ENCODE measurements at places on chromosomes 5 and 9. TPM values are rescaled to one million over a fixed set of nuclear protein-coding genes. Genes with fewer than 3 reads are reported as not detected.
A peak's percentile ranks its signal among the peaks of the same experiment; 100 is the strongest.

GRCh38 chr9:112174222-112174964 is 704 bp downstream of the SUSD1 start:
- H3K27ac ChIP-seq, result peak overlapping the region; percentile 72
- H3K36me3 ChIP-seq, result no peaks in the 10 kb centered on the region
- peak; percentile 84 for DNase-seq
- peaks cover 20% of the 10 kb centered on the region for H3K4me1 ChIP-seq

GRCh38 chr9:130201399-130201873 is 29.2 kb downstream of the NCS1 start:
- no peaks in the 10 kb centered on the region for H3K36me3 ChIP-seq
- no peaks in the 10 kb centered on the region for H3K4me1 ChIP-seq
- H3K27ac ChIP-seq, result no peak overlapping the region
- no peak overlapping the region for H3K4me3 ChIP-seq
- DNase-seq, result no peak

GRCh38 chr9:137430723-137431415 is 7.7 kb downstream of the NOXA1 start:
- H3K4me1 ChIP-seq, result peaks cover 4% of the 10 kb centered on the region
- H3K27ac ChIP-seq, result no peak overlapping the region
- no peak for DNase-seq
- H3K36me3 ChIP-seq, result no peaks in the 10 kb centered on the region
- no peak overlapping the region for H3K4me3 ChIP-seq
- H3K27me3 ChIP-seq, result no peaks in the 10 kb centered on the region

GRCh38 chr5:180669661-180670060 is 20.3 kb upstream of the FLT4 start:
- no peak overlapping the region for H3K4me3 ChIP-seq
- H3K27ac ChIP-seq, result no peak overlapping the region
- H3K36me3 ChIP-seq, result no peaks in the 10 kb centered on the region
- H3K4me1 ChIP-seq, result no peaks in the 10 kb centered on the region
- DNase-seq, result no peak

DNA sequence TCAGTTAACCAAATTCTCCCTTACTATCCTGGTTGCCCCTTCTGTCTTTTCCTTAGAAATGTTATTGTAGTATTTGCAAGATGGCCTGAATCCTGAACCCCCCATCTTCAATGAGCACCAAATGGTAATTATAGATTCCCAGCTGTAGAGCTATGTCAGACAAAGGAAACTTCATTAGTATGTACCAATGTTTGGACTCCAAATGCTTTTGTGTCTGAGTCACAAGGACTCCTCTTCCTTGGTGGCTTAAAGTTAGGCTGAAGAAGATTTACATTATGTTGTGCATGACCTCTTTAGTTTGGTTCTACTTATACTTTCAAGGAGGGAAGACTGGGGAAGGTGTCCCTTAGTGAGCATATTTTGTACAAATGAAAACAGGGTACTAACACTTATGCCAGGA is 105.9 kb upstream of the CDKN2B start:
- DNase-seq, result no peak
- H3K27me3 ChIP-seq, result no peaks in the 10 kb centered on the region
- no peaks in the 10 kb centered on the region for H3K36me3 ChIP-seq
- peak overlapping the region; percentile 3 for H3K4me3 ChIP-seq
- H3K27ac ChIP-seq, result peak overlapping the region; percentile 11
- no peaks in the 10 kb centered on the region for H3K4me1 ChIP-seq

DNA sequence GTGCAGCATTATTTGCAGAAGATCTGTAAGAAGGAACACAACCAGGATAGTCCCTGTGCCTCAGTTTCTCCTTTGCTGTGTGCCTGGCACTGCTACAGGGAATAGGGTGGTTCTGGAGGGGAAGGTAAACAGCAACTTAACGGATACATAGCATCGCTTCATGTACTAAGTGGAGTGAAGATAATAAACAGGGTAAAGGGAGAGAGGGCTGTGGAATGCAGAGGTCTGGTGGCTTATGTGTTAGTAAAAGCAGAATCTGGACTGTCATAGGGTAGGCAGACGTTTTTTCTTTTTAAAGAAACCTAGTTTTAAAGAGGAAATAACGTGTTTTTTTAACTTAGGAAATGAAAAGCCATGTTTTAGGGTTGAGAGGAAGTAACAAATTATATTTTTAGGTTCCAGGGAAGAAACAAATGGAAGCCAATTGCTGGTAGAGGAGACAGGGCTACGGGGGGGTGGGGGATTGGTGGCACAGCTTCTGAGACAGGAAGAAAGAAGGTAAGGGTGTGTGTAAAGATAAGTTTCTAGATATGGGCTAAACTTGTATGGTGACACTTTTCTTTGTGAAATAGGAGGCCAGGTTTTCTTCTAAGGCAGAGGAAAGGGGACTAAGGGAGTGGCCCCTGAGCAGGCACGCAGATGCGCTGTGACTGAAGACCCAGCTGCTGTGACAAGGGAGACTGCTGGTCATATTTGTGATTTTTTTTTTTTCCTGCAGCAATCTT is 1.3 kb downstream of the GNG10 start:
- H3K4me3 ChIP-seq, result peak overlapping the region; percentile 66
- H3K27me3 ChIP-seq, result no peaks in the 10 kb centered on the region

DNA sequence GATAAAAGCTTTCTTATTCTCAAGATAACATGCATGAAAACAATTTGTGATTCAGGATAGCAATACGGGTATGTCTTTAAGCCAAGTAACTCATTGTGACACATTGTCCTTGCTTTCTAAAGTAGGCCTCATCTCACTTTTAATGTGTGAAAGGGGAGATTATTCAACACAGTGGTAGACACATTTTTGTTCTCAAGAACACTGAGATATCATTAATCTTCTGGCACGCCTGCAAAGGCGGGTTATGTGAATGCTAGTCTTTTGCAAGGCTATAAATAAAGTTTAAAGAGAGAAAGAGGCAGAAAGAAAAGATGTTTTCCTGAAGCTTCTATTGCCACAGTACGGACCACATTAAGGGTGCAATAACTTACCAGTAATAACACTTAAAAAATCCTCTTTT is 181.8 kb upstream of the MEF2C start:
- no peak overlapping the region for H3K4me3 ChIP-seq
- H3K27ac ChIP-seq, result no peak overlapping the region
- DNase-seq, result no peak
- no peaks in the 10 kb centered on the region for H3K4me1 ChIP-seq

GRCh38 chr5:137845472-137845871 is 22.2 kb upstream of the MYOT start:
- no peaks in the 10 kb centered on the region for H3K36me3 ChIP-seq
- no peak overlapping the region for H3K4me3 ChIP-seq
- no peaks in the 10 kb centered on the region for H3K4me1 ChIP-seq
- no peak for DNase-seq
- no peak overlapping the region for H3K27ac ChIP-seq
- H3K27me3 ChIP-seq, result no peaks in the 10 kb centered on the region

GRCh38 chr9:13513716-13514444 is 234.4 kb upstream of the MPDZ start:
- no peaks in the 10 kb centered on the region for H3K27me3 ChIP-seq
- no peak for DNase-seq
- H3K4me3 ChIP-seq, result no peak overlapping the region
- no peaks in the 10 kb centered on the region for H3K4me1 ChIP-seq
- H3K27ac ChIP-seq, result no peak overlapping the region

DNA sequence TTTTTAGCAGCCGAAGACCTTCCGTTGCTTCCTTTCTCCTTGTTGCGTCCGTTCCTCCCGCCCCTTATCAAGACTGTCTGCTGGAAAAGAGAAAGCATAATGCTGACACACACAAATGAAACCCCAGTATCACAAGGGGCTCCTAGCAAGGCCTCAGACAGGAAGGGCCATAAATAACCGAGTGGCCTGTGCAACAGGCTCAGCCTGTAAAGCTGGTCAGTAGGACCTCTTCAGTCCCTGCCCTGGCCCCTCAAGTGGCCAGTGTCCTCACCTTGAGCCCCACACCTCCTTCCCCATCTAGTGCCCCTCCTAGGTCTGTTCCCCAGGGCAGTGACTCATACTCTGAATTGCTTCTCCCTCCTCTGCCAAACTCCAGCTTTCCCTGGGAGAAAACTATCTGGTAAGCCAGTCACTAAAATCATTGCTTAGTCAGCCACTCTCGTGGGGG is 174.6 kb upstream of the IL12B start:
- no peaks in the 10 kb centered on the region for H3K4me1 ChIP-seq
- no peaks in the 10 kb centered on the region for H3K36me3 ChIP-seq
- H3K27ac ChIP-seq, result no peak overlapping the region
- H3K27me3 ChIP-seq, result no peaks in the 10 kb centered on the region
- peak; percentile 24 for DNase-seq
- H3K4me3 ChIP-seq, result no peak overlapping the region

DNA sequence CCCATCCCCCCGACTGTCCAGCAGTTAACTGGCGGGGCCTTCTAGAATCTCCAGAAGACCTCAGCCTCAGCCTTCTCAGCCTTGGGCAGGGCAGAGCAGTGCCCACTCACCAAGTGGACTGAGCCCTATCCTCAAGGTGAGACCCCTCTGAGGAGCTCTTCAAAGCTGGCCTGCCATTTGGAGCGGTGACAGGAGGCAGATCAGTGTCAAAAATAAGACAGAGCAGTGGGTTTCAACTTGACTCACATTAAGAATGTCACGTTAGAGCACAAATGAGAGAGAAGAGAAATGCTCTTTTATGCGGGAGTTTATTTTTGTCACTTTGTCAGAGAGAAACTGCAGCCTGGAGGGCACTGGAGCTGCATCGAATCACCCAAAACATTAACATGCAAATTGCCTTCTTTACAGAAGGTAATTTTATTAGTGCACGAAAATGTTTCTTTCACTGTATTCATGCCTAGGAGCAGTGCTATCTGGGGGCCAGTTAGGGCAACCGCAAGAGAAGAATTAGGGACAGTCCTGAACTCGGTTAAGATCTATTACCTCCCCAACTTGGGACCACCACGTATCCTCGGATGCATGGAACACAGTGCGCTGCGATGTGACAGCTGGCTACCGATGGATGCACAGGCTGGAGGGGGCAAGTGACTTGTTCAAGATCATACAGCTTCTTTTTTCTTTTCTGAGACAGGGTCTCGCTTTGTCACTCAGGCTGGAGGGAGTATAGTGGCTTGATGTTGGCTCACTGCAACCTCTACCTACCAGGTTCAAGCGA is 188.5 kb downstream of the DAB2IP start:
- H3K27me3 ChIP-seq, result no peaks in the 10 kb centered on the region
- no peaks in the 10 kb centered on the region for H3K4me1 ChIP-seq
- H3K27ac ChIP-seq, result no peak overlapping the region
- H3K36me3 ChIP-seq, result no peaks in the 10 kb centered on the region
- DNase-seq, result no peak

DNA sequence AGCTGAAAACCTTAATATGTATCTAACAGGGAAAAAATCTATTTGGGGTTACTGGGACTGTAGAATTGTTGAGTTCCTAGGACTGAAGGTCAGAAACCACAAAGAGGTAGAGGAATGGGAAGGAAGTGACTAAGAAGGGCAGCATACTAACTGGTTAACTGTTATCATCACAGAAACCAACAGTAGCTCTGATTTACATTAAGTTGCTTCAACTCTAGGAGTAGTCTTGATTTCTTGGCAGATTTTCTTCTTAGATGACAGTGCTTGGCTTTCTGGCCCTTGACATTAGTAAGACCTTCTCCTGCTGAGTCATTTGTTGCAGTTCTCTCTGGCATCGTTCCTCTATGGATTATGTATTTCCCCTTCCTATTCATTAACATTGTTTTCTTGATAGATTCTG is 116.1 kb upstream of the RASA1 start:
- no peaks in the 10 kb centered on the region for H3K27me3 ChIP-seq
- H3K4me3 ChIP-seq, result no peak overlapping the region
- H3K4me1 ChIP-seq, result no peaks in the 10 kb centered on the region
- H3K27ac ChIP-seq, result no peak overlapping the region
- no peaks in the 10 kb centered on the region for H3K36me3 ChIP-seq

GRCh38 chr5:60872892-60873291 is 28.8 kb upstream of the ELOVL7 start:
- H3K36me3 ChIP-seq, result no peaks in the 10 kb centered on the region
- H3K27me3 ChIP-seq, result no peaks in the 10 kb centered on the region
- DNase-seq, result no peak
- no peak overlapping the region for H3K27ac ChIP-seq

DNA sequence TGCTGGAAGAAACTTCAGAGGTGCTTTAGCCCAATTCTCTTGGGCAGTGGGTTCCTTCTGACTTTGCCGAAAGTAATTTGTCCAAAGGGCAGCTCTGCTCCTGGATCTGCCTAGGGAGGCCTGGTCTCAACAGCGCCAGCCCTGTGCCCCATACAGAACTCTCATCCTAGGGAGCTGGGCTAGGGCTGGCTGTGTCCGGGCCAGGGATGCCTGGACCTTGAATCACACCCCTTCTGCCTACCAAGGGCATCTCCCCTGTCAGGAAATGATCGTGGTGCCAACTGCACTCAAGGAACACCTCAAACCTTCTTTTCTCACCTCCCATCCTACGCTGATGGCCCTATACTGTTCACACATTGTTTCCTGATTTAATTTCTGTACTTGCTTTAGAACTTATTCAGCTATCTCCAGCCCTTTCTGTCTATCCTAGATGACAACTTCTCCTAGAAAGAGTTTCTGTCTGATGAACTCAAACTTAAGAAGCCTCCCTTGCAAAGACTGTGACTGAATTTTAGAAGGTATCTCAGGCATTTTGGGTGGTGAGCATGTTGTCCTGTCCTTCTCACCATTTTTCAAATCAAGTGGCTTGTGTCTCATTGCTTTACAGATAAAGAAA is 37.4 kb upstream of the NFIB start:
- no peak for DNase-seq
- H3K27ac ChIP-seq, result no peak overlapping the region
- peaks cover 44% of the 10 kb centered on the region for H3K27me3 ChIP-seq
- H3K36me3 ChIP-seq, result no peaks in the 10 kb centered on the region
- no peak overlapping the region for H3K4me3 ChIP-seq

GRCh38 chr5:90640484-90641059 is 82.0 kb downstream of the ADGRV1 start:
- H3K4me3 ChIP-seq, result no peak overlapping the region
- H3K27me3 ChIP-seq, result no peaks in the 10 kb centered on the region
- H3K4me1 ChIP-seq, result no peaks in the 10 kb centered on the region
- no peaks in the 10 kb centered on the region for H3K36me3 ChIP-seq
- H3K27ac ChIP-seq, result no peak overlapping the region

- H3K4me1 ChIP-seq, result no peaks in the 10 kb centered on the region
- no peak for DNase-seq
- H3K27me3 ChIP-seq, result no peaks in the 10 kb centered on the region
Observed at GRCh38 chr9:105608721-105609598, 51.0 kb downstream of the FKTN start.

DNA sequence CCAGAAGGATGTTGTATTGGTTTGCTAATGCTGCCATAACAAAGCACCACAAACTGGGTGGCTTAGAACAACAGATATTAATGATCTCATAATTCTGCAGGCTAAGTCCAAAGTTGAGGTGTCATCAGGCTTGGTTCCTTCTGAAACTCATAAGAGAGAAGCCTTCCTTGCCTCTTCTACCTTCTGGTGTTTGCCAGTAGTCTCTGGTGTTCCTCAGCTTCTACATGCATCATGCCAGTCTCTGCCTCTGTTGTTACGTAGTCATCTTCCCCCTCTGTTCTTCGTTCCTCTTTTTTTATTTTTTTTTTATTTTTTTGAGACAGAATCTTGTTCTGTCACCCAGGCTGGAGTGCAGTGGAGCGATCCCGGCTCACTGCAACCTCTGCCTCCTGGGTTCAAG is 61.8 kb downstream of the LRRC70 start:
- H3K27me3 ChIP-seq, result no peaks in the 10 kb centered on the region
- no peak overlapping the region for H3K4me3 ChIP-seq
- H3K4me1 ChIP-seq, result no peaks in the 10 kb centered on the region
- no peak overlapping the region for H3K27ac ChIP-seq

ACOT12 gene
- not detected for total RNA-seq

CARTPT gene
- 2.4 TPM for total RNA-seq

AGXT2 gene
- 0.16 TPM for total RNA-seq

CLIC3 gene
- total RNA-seq, result 15.4 TPM

SPARC gene
- total RNA-seq, result 107 TPM

PCDHB14 gene
- 0.62 TPM for total RNA-seq

LHX6 gene
- total RNA-seq, result 1.1 TPM

PLAC8L1 gene
- not detected for total RNA-seq

All from colonic mucosa (tissue), 4 donors.